GM10248 (cell line): ENCODE measurements at places on chromosomes 11 and 22.

DNA sequence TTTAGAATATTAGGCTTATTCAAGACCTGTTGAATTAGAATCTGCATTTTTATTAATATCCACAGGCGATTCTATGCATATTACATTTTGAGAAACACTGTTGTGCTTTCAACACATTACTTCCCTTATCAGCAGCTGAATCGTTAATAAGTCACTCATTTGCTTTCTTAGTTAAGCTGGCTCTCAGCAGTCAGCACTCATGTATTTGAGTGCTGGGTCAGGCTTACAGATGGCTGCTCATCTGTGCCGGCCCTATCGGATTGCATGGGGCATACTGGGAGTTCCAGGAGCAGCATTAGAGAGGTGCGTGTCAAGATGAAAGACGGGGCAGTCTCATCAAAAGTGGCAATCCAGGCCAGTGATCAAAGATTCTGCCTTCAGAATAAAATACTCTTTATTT, 10.8 kb upstream of the OR51L1 start:
- DNase-seq = no peak

GRCh38 chr11:113994077-113994954, 19.4 kb downstream of the HTR3A start:
- DNase-seq = peak; percentile 53

- DNase-seq = no peak
These were observed 25.7 kb upstream of the OAF start for GRCh38 chr11:120184946-120185705.

- DNase-seq = no peak
These were observed 463.1 kb upstream of the FAT3 start for GRCh38 chr11:91761406-91762025.

GRCh38 chr11:125202362-125202880, 37.9 kb downstream of the PKNOX2 start:
- DNase-seq = no peak

- DNase-seq = no peak
These were observed 68.4 kb downstream of the TCF20 start for GRCh38 chr22:42202048-42202447.

DNA sequence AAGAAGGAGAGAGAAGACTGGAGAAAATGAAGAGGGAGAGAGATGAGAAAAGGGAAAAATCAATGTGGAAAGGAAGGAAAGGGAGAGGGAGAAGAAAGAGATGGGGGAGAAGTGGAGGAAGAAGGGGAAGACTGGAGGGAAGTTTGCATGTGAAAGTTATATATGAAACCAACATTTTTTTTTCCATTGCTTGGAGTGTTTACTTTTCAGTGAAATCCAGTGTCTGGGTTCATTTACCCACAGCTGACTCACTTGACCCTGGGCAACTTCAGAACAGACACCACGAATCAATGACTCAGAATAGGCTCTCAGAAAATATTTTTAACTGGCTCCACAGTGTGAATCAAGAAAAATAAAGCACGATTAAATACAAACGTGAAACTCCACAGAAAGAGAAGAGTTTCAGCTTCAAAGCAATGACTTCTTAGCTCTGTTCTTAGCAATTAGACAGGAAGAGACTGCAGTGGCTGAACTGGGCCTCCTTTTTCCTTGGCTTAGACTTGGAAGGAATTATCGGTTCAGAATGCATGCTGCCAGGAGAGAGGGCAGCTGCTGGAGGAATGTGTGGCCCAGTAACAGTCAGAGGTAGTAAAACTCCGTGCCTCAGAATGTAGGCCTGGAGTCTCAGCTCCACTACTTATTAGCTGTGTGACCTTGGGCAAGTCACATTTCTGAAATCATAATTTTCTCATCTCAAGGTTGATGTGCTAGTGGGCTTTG, 237.5 kb downstream of the MIAT start:
- no peak for DNase-seq

DNA sequence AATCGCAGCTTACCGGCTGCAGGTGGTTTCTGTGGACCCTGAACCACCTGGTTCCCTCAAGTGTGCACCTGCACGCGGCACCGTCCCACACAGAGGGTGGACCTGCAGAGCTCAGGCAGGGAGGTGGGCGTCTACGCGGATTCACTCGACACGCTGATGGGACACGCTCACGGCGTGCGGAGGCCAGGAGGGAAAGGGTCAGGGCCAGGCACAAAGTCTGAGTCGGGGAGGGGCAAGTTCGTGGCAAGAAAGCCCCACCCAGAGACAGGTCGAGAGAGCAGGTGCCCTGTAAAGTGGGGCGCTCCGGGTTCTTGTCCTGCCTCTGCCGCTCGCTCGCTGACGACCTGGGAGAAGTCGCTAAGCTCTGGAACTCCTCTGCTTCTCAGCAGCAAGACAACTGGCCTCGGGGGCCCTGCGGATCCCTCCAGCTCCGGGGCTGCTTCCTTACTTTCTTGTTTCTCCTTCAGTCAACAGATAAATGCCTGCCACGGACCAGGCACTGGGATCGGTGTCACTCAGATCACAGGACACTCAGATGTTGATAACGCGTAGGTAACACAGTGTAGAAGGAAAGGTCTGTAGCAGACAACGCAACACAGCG, 72.4 kb upstream of the NUP50 start:
- DNase-seq = no peak

GRCh38 chr11:1055990-1056771, 18.5 kb upstream of the MUC2 start:
- no peak for DNase-seq

- no peak for DNase-seq
These were observed 187.4 kb upstream of the NAV2 start for GRCh38 chr11:19525276-19525675.

DNA sequence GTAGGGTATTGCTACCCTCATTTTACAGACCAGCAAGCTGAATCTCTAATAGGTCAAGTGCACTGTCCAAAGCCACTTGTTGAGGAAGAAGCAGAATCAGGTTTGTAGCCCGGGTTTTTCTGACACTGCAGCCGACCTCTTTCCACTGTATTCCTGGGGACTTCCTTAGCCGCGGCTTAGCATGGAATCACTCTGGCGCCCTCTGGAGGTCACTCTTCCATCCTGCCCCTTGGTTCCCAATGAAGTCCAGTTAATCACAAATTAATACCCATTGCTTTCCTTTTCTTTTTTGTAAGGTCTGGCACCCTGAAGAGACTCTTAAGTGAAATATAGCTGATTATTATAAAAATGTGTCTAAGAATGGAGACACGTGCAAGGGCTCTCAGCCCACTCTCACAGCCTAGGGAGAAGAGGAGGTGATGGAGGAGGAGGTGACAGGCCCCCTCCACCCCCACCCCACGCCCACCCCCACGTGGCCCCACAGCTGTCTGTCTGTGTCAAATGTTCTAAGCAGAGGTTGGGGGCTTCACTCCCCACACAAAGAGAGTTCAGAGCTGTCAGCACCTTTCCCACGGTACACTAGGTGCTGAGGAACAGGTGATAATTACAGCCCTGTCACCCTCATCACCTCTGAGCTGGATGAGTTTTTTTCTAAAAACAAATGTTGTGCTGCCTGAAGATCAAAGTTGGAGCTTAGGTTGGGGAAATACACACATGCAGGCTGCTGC, 57.7 kb upstream of the DRD2 start:
- peak; percentile 69 for DNase-seq

- peak; percentile 91 for DNase-seq
These were observed 14.7 kb upstream of the PISD start for GRCh38 chr22:31676700-31677099.

DNA sequence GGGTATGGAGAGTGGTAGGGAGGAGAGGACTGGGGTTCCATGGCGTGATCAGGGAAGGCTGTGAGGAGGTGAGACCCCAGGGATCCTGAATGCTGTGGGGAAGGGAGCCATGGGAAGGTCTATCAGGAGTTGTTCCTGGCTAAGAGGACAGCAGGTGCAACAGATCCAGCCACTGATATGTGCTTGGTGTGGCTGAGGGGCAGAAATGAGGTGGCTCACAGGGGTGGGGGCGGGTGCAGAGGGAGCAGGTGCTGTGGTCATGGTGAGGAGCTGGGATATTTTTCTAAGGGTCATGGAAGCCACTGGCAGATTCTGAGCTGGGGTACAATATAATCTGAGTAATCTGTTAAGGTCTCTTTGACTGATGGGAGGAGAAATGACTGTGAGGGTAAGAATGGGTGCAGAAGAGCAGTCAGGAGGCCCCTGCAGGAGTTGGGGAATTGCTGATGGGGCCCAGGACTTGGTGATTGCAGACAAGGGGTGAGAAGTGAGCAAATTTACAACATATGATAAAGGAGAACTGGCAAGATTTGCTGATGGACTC, 31.3 kb upstream of the DMC1 start:
- DNase-seq = no peak

DNA sequence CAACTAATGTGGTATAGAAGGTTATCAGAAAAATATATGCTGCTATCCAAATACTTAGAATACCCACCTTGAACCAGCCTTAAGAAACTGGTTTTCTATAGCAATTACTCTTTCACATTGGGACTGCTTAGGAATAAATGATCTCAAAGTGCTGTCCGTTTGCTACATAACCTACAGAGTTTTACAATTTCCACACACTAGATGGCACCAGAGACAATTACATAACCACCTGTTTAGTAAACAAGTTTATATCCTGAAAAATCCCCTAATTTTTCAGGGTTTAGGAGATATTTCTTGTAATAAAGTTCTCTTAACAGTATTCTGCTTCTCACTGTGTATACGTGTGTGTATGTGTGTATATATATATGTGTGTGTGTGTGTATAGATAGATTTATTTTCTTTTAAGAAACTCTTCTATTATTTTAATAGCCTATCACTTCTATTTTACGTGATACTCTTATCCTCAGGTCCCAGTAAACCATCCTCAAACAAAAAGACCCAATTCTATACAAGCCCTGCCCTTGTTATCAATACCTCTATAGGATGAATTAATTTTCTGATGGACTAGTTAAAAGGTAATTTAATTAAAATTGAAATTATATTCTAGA, 6.7 kb upstream of the OR5I1 start:
- no peak for DNase-seq

GRCh38 chr11:6298605-6299004, 21.7 kb downstream of the CAVIN3 start:
- DNase-seq = no peak

- DNase-seq = no peak
These were observed 18.1 kb upstream of the MYH9 start for GRCh38 chr22:36405671-36406538.

DNA sequence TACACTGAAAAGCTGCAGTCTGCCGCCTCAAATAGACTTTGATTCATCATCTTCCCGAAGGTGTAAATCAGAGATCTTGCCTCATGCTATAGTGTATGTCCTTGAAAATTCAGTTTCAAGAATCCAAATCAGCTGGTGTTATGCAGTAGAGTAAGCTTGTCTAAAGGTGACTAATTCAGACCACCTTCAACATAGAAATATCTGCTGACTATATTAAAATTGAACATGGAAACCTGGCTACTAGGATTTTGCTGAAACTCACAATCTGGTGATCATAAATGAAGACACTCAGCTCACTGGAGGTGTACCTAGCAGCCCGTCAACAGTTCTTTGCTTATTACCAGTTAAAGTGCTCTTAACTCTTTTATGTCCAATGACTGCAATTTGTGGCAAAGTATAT, 266.6 kb downstream of the CADM1 start:
- DNase-seq = no peak

DNA sequence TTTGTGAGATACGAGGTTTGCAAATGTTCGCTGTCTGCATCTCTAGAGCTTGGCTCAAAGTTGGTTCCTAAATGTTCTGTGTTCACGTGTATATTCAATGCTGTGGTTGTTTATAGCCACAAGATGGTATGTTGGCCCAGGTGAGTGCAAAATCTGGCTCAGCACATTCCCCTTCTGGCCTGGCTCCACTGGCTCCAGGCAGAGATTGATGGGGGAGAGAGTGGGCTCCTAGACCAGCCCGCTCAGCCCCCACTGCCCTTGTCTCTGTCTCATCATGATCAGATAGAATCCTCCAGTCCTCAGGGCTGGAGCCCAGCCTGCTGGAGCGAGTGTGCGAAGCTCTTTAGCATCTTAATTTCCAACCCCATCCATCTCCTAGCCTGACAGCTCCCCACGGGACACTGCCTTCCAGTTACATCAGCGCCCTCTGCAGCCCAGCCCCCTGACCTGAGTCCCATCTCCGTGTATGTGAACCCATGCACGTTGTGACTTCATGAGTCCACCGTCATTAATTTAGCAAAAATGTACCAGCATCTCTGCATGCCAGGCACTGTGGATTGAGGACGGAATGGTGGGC, 2.0 kb downstream of the P2RX3 start:
- no peak for DNase-seq

DNA sequence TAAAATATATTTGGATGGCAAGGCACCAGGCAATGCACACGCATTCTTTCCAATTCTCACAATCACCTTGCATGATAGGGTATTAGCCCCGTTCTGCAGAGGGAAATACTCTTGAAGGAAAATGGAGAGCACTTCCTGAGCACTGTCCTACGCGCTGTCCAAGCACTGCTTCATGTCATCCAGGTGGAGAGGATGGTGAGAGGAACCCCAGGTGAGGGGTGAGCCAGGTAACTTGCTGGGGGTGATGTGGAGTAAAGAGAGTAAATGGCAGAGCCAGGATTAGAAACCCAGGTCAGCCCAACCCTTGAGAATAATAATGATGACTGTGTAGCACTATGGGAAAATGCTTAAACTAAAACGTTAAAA, 711 bp upstream of the PACSIN2 start:
- DNase-seq = no peak
